NCI-H187 treated with DMSO at 0.1 percent for 48 hours (cell line): ENCODE measurements at places on chromosomes 7 and 10.

- DNase-seq: no peak
Observed at GRCh38 chr10:28875549-28876081, 198.3 kb downstream of the BAMBI start.

DNA sequence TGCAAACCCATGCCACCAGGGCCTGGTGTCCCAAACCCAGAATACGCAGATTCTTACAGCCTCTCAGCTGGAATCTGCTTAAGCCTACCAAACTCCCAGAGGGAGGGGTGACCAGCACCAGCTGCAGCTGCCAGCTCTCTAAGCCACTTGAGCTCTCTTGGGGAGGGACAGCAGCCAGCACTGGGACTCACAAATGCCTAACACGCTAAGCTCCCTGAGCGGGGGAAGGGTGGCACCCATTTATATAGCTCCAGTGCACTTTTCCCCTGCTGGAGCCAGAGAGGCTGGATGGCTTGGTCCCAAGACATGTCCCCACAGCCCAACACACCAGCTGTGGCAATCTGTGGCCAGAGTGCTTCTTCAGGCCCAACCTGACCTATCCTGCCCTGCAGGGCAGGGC is 326.8 kb upstream of the NRG3 start:
- DNase-seq: no peak

DNA sequence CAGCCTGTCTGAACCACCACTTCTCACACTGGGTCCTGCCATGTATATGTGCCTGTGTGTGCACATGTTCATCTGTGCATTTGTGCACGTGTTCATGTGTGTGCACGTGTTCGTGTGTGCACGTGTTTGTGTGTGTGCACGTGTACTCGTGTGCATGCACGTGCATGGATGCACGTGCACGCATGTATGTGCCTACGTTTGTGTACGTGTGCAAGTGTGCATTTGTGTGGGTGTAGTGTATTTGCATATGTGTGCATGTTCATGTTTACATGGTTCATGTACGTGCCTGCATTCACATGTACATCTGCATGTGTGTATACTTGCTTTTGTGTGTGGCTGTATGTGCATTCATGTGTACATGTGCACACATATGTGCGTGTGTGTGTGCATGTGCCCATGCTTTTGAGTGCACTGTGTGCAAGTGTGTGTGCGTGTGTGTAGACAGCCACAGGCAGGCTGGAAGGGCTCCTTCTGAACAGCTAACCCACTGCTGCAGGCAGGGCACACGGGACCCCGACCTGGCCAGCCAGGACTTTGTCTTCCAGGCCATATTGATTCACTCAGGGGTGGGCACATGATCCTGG is 28.2 kb downstream of the SLC29A4 start:
- no peak for DNase-seq

GRCh38 chr7:94043299-94043698 is 39.1 kb upstream of the BET1 start:
- no peak for DNase-seq

- DNase-seq: no peak
Observed at GRCh38 chr7:2037808-2038522, 194.8 kb downstream of the MAD1L1 start.

GRCh38 chr10:29828956-29829355 is 194.2 kb upstream of the SVIL start:
- DNase-seq: no peak

GRCh38 chr10:78875331-78875877 is 193.4 kb upstream of the ZMIZ1 start:
- DNase-seq: no peak
